Stimulated activated CD8-positive, alpha-beta memory T cell treated with anti-CD3 and anti-CD28 coated beads, Interleukin-15, amount 100 ng/mL, for 4 hours (primary cell): ENCODE measurements at places on chromosomes 7 and 10.

DNA sequence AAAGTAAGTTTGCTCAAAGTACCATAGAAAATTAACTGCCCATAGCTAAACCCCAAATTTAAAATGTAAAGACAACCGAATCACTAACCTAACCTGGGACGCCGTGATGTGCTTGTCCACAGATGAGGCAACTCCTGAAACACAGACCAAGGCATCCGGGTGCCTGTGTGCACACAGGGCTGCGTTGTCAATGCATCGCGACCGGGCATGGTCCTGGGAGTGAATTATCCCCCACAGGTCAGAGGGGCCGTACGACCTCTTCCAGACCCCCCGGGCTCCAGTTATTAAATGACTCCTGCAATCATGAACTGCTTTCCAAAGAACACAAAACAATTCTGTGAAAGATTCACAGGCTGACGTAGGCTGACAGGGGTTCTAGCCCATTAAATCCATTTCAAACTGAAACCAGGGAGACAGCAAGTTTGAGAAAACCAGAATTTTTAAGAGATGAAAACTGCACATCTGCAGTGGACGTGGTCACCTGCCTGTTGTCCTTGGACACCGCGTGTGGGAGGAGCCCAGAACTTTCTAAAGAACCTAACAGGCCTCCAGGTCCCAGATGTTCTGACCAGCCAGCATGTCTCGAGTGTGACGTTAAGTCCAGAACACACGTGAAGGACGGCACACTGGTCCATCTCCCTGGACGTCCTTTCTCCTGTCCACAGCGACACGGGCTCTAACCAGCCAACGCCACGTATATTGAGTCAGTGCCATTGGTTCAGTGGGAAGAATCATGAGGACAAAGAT, 297.8 kb downstream of the DNAJB6 start:
- DNase-seq = no peak

- DNase-seq = no peak
Measured at GRCh38 chr7:102282465-102283362, 4.0 kb upstream of the SH2B2 start.

DNA sequence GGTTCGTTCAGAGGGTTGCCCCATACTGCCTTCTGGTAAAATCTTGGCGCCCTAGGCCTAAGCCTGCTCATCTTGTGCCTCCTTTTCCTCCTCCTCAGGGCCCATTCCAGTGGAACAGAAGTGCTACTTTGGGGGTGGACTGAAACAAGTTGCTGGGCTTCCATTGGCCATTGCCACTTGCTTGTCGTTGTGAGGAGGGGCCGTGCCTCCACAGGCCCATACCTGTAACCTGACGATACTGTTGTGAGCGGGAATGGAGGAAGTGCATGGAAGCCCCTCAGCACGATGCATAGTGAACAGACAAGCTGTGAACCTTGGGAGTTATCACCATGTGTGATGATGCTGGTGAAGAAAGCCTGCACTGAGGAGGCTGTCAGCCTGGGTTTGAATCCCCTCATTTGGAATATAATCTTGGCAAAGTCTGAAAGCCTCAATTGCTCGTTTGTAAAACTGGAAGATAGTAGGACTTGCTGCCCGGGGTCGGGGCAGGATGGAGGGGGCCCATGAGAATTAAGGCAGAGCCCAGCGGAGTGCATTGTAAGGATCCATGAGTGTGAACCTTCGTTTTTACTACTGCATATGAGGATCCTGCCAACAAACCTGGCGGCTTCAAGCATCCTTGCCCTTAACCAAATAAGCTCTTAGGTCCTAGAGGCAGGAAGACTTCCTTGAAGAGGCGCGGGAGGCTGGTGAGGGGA, 671 bp upstream of the PAPSS2 start:
- no peak for DNase-seq

DNA sequence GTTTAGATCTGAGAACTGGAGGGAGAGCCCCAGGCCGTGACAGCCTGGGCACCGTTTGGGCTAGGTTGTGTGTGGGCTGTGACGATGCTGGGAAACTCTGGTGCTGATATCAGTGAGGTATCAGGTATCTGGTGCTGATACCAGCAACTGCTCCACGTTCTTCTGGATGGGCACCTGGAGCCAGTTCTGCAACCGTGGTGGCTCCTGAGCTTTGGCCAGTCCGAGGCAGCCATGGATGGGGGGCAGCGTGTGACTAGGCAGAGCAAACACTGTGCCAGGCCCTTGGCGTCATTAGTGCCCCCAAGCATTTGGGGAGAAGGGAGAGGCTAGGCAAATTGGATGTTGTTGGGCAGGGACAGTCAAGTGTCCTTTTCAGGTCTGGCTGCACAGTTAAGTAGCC, 57.9 kb downstream of the ZNF467 start:
- no peak for DNase-seq
